ENCODE measurements at places on chromosomes 3 and 15.

- DNase-seq: no peak
Observed at GRCh38 chr15:78879517-78880241, 7.0 kb downstream of the MORF4L1 start.

GRCh38 chr3:146709969-146710368 is 104.8 kb upstream of the PLSCR5 start:
- no peak for DNase-seq

DNA sequence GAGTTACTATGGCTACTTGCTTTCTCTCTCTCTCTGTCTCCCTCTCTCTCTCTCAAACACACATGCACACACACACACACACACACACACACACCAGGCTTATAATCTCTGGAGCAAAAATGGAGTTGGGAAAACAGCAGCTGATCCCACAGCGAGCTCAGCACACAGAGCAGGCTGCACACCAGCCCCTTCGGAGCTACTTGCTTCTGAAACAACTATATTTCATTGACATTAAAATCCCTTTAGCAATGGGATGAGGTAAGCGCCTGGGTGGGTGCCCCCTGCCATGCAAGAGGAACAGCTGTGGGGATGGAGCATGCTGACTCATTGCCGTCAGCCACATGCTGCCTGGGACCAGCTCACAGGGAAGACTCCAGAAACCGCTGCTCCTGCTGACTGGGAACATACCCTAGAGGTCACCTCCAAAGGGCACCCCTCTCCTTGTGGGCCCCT is 45.7 kb downstream of the B3GNT5 start:
- peak; percentile 73 for DNase-seq

GRCh38 chr15:28979208-28979841 is 93.6 kb downstream of the APBA2 start:
- DNase-seq: no peak

- DNase-seq: no peak
Observed at GRCh38 chr3:32583708-32584107, 13.1 kb upstream of the DYNC1LI1 start.

DNA sequence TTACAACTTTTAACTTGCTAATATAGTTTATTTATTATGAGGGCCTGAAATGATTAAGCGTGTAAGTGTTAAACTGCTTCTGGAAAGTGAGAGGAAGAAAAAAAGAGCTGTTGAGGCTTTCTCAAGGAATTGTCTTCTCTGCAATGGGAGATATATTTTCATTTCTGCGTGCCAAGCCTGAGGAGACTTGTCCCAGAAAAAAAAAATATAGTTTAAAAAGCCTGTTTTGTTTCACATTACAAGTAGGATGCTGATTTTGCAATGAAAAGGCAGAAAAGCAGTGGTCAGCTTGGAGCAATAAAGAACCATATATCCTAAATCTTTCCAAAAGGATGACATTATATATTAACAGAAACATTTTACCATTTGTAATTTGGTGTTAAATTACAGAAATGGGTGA is 115.5 kb downstream of the GMNC start:
- no peak for DNase-seq

- DNase-seq: peak; percentile 52
Observed at GRCh38 chr3:152524198-152525140, 255.7 kb downstream of the MBNL1 start.

- DNase-seq: peak; percentile 68
Observed at GRCh38 chr3:160395297-160395696, 3.7 kb downstream of the IFT80 start.

- DNase-seq: no peak
Observed at GRCh38 chr3:26264708-26265107, 357.9 kb upstream of the LRRC3B start.

- no peak for DNase-seq
Observed at GRCh38 chr3:170909129-170909903, 879 bp upstream of the EIF5A2 start.

DNA sequence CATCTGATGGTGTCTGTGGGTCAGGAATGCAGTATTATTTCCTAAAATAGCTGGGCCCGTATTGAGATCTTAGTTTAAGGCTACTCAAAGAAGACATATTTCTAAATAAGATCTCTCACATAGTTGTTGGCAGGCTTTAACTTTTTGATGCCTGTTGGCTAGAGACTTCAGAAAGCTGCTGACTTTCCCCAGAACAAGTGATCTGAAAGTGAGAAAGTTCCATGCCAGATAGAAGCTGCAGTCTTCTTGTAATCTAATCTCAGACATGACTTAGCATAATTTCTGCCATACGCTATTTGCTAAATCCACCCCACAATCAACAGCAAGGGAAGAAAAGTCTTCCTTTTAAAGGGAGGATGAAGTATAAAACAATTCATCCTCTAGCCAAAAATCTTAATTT is 867.1 kb downstream of the IGSF11 start:
- DNase-seq: no peak

- no peak for DNase-seq
Observed at GRCh38 chr3:16373341-16373946, 108.4 kb downstream of the OXNAD1 start.

- no peak for DNase-seq
Observed at GRCh38 chr15:55958349-55958748, 35.1 kb downstream of the NEDD4 start.

DNA sequence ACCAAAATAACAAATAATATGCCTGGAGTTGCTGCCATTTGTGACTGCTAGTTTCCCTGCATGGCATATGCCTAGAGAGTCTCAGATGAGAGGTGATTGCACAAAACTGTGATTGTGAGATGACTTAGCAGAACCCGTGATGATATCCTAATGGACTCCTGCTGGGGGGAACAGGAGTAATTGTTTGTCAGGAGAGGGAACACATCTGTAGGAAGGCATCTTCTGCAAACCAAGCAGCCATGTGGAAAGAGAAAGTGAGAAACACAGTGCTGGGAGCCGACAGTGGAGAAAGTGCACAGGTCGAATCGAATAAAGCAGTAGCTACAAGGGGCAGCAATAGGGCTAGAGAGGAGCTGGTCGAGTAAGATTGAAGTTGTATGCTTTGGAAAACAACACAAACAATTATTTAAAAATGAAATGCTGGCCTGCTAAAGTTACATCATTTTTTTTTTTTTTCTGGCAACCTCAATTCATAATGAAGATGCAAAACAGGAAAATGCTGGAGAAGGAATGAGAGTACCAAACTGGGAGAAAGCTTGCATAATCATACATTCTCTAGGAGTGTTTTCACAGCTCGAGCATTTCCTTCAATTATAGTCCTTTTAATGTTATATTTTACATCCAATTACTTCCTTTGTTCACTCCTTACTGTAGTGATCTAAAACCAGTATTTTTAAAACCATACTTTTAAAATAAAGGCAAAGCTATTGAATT is 494.2 kb upstream of the AGTR1 start:
- DNase-seq: no peak

GRCh38 chr3:177361081-177361938 is 164.0 kb upstream of the TBL1XR1 start:
- no peak for DNase-seq

- no peak for DNase-seq
Observed at GRCh38 chr3:138230525-138230924, 43.4 kb downstream of the ARMC8 start.

- DNase-seq: no peak
Observed at GRCh38 chr3:83250613-83251012, 1489.2 kb upstream of the GBE1 start.

GRCh38 chr3:102488331-102488730 is 53.5 kb downstream of the ZPLD1 start:
- DNase-seq: no peak

GRCh38 chr3:111812701-111813100 is 46.4 kb upstream of the PHLDB2 start:
- peak; percentile 56 for DNase-seq

- DNase-seq: no peak
Observed at GRCh38 chr3:197196192-197196591, 102.2 kb downstream of the DLG1 start.

GRCh38 chr3:159080256-159080655 is 278.4 kb downstream of the MFSD1 start:
- no peak for DNase-seq

DNA sequence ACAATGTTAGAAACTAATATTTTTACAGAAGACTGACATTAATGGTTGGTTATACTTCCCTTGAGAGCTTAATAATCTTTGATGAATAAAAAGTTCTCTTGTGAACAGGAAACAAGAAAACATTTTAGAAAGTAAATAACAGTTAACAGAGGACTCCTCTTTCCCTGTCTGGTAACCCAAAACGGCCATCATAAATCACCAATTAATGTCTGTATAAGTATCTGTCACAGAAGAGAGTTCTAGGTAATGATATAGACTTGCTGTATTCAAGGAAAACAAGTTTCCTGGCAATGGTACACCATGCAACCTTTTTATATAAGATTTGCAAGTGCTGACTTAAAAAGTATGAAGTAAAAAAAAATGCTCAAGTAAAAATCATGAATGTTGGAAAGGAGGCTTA is 426.7 kb downstream of the SOX2 start:
- DNase-seq: no peak

GRCh38 chr3:31635545-31635944 is 102.8 kb downstream of the STT3B start:
- no peak for DNase-seq

DNA sequence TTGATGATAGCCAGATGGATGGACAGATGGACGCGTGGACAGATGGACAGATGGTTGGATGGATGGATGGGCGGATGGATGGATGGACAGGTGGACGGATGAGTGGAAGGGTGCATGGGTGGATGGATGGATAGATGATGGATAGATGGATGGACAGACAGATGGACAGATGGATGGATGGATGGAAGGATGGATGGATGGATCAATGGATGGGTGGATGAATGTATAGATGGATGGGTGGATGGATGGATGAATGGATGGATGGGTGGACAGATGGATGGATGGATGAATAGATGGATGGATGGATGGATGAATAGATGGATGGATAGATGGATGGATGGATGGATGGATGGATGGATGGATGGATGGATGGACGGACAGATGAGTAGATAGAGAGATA is 40.9 kb downstream of the GABRB3 start:
- DNase-seq: no peak

DNA sequence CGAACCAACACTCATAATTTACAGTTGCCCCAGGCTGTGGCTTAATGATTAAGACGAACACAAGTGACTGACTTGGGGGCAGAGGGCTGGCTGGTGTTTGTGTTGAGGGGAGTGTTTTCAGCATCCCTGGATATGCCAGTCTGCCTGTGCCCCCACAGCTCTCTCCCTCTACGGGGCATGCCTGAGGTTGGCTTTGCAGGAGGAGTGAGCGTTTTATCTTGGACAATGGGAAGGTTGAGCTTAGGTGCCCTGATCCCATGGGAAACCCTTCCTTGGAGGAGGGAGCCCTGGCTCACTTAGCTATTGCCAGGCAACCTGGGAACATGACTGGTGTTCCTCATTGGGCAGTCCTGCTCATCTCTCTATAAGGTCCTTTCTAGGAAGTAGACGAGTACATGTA is 17.6 kb downstream of the FAM107A start:
- no peak for DNase-seq

DNA sequence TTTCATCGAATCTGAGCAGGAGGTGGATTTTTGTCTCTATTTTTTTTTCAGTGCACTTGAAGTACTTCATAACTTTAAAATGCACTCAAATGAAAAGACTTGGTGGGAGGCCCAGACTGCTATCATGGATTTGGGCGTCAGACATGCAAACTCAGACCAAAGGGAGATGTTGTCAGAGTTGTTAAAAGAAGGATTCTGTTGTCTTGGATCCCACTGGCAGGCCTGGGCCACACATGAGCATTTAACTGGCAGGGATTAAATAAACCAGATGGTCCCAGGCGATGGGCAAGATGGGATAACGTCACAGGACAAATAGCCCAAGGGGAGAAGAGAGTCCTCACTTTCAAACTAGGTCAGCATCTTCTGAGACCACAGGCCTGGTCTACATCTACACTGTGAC is 15.4 kb downstream of the RTP1 start:
- no peak for DNase-seq

- no peak for DNase-seq
Observed at GRCh38 chr15:50112488-50113186, 6.4 kb downstream of the ATP8B4 start.

DNA sequence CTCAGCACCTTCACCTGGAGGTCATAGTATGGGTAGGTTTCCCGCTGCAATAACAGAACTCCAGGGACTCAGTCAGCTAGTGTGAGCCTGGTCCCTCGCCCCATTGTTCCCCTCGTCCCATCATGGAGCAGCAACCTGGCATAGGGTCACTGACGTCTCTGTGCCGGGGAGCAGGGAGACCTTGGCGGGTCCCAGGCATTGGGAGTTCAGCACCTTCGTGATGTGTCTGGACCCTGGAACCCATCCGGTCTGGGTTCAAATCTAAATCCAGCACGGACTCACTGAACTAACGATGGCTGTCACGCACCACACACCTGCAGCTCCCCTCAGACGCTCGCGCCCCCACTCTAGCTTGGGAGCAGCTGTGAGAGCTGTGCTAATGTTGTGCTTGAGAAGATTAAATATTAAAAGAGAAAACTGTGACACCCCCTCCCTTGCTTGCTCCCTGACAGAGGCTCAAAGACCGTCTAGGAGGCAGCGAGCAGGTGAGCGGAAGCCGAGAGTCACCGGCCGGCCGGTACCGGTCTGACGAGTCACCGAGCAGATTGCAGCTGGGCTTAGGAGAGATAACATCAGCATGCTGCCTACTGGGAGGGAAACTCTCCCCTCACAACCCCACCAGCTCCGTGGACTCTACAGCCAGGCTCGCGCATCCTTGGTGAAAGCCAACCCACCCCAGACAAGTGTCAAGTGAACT is 742 bp downstream of the PLA2G4F start:
- DNase-seq: no peak

GRCh38 chr3:124243177-124243859 is 251.4 kb upstream of the ROPN1 start:
- DNase-seq: no peak

- no peak for DNase-seq
Observed at GRCh38 chr3:120218981-120219380, 66.0 kb downstream of the GPR156 start.

- DNase-seq: no peak
Observed at GRCh38 chr3:129718201-129718600, 111.7 kb upstream of the PLXND1 start.

DNA sequence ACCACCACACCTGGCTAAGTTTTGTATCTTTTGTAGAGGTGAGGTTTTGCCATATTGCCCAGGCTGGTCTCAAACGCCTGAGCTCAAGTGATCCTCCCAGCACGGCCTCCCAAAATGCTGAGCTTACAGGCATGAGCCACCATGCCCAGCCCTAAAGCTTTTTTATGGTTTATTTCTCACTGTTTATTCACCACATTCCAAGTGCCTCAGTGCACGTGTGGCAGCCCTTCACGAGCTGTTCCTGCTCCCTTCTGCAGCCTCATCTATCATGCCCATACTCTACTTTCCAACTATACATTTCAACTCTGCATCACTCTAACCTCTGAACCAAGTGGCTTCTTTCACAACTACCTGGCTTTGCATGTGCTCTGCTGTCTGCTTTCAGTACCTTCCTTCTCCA is 17.9 kb upstream of the OSBPL11 start:
- DNase-seq: no peak

All from ACHN (cell line).